ENCODE measurements at places on chromosomes 5 and 9.

DNA sequence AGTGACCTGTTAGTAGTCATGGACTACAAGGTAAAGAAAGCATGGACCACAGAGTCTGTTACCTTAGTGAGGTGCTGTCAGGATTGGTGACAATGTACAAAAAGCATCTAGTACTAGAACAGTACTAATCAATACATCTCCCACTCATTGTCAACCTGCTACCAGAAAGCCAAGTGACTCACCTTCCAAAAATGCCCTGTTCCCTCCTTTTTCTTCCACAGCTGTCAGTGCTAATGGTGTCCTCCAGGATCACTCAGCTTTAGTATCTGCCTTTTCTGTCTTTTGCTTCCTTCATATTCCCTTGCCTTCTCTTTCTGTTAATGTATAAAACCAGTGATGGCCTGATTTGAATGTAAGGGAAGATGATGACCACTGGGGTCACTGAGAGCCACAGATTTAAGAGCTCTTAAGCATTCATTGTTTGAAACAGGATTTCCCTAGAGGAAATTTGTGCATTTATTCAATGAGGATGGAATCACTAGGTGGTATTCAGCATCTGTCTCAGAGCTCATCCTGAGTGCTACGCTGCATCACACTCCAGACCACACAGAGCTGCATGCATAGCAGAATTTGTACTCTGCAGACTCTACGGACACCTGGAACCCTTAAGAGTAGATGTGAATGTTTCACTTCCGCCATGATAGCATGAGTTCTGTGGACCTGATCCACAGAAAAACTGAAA, 71.0 kb downstream of the SV2C start:
- no peak for DNase-seq

DNA sequence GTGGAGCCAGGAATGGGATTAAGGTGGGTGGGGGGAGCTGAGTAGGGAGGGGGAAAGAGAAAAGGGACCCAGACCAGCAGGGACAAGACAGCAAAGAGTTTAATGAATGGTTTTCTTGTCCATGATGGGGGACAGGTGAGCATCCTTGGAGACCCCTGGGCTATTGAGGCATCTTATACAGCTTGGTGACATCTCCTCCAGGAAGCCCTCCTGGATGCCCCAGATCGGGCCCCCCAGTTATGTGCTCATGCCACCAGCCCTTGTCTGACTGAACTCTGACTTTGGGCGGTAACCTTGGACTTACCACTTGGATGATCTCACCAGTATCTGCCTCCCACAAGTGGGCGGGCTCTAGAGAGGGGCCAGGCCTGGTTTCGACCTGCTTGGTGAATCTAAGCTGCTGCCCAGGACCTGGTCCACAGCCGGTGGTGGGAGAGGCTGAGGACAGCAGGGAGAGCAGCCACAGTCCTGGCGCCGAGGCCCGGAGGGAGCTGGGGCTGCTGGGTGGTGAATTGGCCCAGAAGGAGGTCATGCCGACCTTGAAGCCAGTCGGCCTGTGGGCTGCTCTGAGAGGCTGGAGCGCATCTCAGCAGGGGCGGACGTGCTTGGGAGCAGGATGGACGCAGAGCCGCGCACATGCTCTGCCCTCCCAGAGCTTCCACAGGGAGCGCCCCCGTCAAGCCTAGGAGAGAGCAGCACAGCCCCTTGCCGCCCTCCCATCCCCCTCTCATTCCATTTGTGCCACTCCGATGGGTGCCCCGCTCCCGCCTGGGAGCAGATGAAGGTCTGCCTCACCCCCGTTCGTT, 36.2 kb downstream of the UNC5A start:
- DNase-seq: peak; percentile 12

- peak; percentile 38 for DNase-seq
Measured at GRCh38 chr5:56838409-56839039, 23.2 kb downstream of the MAP3K1 start.

- no peak for DNase-seq
Measured at GRCh38 chr5:62812621-62813255, 234.1 kb downstream of the LRRC70 start.

GRCh38 chr9:38259056-38259455, 133.4 kb upstream of the ALDH1B1 start:
- DNase-seq: no peak

DNA sequence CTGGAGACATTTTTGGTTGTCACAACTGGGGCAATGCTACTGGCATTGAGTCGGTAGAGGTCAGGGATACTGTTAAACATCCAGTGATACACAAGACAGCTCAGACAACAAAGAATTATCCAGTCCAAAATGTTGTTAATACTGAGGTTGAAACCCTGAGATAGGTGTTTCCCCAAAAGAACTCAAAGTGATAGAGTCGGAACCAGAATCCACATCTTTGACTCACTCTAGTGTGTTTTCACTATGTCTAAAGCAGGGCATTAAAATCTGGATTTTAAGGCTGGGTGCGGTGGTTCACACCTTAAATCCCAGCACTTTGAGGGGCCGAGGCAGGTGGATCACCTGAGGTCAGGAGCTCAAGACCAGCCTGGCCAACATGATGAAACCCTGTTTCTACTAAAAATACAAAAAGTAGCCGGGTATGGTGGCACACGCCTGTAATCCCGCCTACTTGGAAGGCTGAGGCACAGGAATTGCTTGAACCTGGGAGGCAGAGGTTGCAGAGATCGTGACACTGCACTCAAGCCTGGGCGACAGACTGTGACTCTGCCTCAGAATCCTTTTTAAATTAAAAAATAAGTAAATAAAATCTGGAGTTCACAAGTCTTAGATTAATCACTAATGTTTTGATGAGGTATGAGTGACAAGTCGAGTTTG, 17.0 kb downstream of the SLC31A1 start:
- DNase-seq: no peak

DNA sequence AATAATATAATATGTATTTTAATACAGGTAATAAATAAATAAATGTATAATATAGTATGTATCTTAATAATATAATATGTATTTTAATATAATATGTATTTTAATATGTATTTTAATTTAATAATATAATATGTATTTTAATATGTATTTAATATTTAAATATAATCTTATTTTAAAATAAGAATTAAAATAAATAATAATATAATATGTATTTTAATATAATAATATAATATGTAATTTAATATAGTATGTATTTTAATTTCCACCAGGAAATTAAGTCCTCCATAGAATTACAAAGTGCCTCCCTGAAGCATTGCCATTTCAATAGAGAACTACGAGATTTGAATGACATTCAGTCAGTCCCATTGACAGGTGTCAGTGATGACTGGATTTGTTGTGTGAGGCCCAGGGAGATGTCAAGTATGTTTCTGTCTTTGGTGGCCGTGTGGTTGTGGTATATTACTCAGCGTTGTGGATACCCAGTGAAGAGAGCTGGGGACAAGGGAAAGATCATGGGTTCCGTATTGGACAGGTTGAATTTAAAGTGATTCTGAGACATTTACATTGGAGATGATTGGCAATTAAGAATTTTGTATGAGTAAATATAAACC, 14.2 kb upstream of the C5orf46 start:
- DNase-seq: no peak

GRCh38 chr5:33477816-33478215, 37.1 kb downstream of the TARS1 start:
- no peak for DNase-seq

DNA sequence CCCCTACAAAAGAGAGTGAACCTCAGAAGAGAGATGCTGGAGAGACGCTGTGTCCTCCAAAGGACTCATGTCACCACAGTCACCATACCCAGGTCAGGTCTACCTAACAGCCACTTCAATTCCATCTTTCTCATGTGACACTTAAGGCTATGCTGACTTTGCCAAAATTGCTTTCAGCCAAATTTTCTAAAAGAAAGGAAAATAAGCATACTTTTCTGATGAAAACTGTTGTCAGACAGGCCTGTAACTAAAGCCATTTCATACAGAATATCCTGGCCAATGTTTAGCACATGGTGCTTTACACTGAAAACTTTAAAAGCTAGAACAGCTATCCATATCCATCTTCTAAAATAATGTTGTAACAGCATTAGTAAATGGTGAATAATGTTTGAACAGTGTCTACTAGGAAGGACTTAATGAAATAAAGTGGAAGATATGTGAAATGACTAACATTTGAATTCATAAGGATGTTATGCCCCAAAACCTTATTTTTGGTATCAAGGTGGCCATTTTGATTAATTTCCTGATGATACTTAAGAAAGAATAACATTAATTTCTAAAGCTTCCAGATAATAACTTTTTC, 97.2 kb downstream of the NFIB start:
- DNase-seq: no peak

DNA sequence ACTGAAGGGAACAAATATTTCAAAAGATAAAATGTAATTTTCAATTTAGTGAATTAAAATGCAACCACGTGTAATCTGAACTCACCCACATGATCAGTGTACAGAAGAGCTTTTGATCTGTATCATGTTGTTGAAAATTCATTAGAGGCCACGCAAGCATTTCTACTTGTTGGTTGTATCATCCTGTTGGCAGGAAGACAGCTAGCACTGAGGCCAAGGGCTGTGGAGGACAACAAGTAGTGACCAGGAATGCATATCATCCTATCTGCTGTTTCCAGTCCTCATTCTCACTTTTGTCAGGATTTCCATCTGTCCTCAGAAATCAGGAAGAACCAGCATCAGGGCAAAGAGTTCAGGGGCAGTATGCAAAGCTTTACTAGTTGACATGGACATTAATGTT, 29.9 kb upstream of the CKS2 start:
- DNase-seq: no peak

GRCh38 chr5:112800891-112801290, 60.2 kb upstream of the SRP19 start:
- DNase-seq: no peak
